ENCODE measurements at places on chromosomes 5 and 9. TPM values are rescaled to one million over a fixed set of nuclear protein-coding genes. Genes with fewer than 3 reads are reported as not detected.

The CBY3 gene
- total RNA-seq, result not detected

The SPINK13 gene
- 0.40 TPM for total RNA-seq

The FSTL4 gene
- total RNA-seq, result 0.32 TPM

GRCh38 chr5:61200582-61201155, 38.4 kb upstream of the SMIM15 start:
- DNase-seq, result no peak

GRCh38 chr9:134601764-134602163, 39.8 kb upstream of the COL5A1 start:
- DNase-seq, result no peak

DNA sequence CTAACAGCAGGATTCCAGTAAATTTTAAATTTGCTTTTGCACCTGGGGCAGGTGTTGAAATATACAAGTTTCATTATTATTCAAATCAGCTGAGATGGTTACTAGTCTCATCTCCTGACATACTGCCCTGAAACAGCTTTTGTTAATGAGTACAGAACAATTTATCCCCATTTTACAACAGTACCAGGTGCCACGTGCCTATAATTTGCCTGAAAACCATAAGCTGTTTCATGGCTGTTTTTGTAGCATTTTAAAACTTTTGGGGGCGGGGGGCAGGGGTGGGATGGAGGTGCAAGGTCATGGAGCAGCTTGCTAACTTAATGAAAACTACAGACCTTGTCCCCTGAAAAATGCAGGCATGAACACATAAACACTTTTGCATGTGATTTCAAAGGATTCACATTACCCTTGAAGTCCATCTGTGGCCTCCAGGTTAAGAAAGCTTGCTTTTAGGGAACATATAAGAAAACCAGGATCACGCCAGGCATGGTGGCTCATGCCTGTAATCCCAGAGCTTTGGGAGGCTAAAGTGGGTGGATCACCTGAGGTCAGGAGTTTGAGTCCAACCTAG, 42.1 kb downstream of the TIMD4 start:
- no peak for DNase-seq

GRCh38 chr9:127612939-127613582, 984 bp downstream of the STXBP1 start:
- peak; percentile 65 for DNase-seq

- no peak for DNase-seq
Observed at GRCh38 chr9:131999692-132000551, 79.7 kb downstream of the MED27 start.

- no peak for DNase-seq
Observed at GRCh38 chr9:86667307-86667706, 280.0 kb downstream of the GAS1 start.

DNA sequence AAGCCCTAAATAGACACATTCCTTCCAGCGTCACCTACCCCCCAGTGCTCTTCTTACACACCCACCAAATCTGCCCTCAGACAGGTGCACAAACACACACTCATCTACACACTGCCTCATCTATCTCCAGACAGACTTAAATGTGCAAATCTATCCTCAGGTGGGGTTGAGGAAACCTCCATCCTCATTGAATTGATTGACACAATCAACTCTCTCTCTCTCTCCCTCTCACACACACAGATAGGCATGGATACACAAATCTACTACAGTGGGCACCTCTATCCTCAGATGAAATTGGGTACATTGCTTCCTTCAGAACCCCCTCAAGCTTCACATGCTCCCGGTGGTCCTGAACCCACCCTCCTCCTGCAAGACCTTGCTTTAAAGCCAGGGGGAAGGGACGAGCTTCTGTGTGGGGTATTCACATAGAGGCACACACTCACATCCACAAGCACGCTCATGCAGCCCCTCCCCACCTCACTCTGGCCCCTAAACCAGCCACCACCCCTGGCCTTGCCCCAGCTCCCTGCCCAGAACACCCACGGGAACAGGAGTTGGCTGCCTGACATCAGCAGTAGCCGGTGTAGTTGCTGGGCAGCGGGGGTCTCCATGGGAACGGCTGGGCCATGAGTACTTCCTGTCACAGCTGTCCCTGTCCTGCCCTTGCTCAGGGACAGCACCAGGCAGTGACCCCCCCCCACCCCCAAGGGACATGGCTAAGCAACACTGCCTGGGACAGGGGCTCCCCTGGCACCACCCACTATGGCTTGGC, 22.8 kb downstream of the PCDH1 start:
- DNase-seq, result no peak

GRCh38 chr9:698276-698675, 143.2 kb upstream of the DMRT1 start:
- DNase-seq, result no peak
